ENCODE measurements at places on chromosomes 1 and 21. TPM values are rescaled to one million over a fixed set of nuclear protein-coding genes. Genes with fewer than 3 reads are reported as not detected.

The NLRP3 gene
- 0.40 TPM for total RNA-seq

The SERPINC1 gene
- not detected for total RNA-seq

The AIM2 gene
- total RNA-seq: not detected

The TRPM2 gene
- 50.0 TPM for total RNA-seq

The F3 gene
- total RNA-seq: 8.0 TPM

The CCDC190 gene
- total RNA-seq: 0.62 TPM

The PTGER3 gene
- 0.11 TPM for total RNA-seq

The ZNF678 gene
- 25.3 TPM for total RNA-seq

The STX12 gene
- total RNA-seq: 18.6 TPM

The OR2M3 gene
- not detected for total RNA-seq

The SLC45A3 gene
- 37.6 TPM for total RNA-seq

The TOR1AIP2 gene
- 28.9 TPM for total RNA-seq

The CFAP45 gene
- total RNA-seq: 1.6 TPM

The OR2T2 gene
- total RNA-seq: not detected

The FOXO6 gene
- total RNA-seq: 5.4 TPM

The ESRRG gene
- 1.7 TPM for total RNA-seq

The CHTOP gene
- 112 TPM for total RNA-seq

The FNDC10 gene
- total RNA-seq: 7.9 TPM

The HSPB7 gene
- total RNA-seq: not detected

The MMEL1 gene
- 1.8 TPM for total RNA-seq

The SHISAL2A gene
- total RNA-seq: not detected

The AADACL3 gene
- total RNA-seq: not detected

The MLLT11 gene
- 12.3 TPM for total RNA-seq

The SHISA4 gene
- total RNA-seq: 14.3 TPM

The ELOA gene
- total RNA-seq: 50.9 TPM

The SPRR2A gene
- not detected for total RNA-seq
